ENCODE measurements at places on chromosomes 16 and 17.

DNA sequence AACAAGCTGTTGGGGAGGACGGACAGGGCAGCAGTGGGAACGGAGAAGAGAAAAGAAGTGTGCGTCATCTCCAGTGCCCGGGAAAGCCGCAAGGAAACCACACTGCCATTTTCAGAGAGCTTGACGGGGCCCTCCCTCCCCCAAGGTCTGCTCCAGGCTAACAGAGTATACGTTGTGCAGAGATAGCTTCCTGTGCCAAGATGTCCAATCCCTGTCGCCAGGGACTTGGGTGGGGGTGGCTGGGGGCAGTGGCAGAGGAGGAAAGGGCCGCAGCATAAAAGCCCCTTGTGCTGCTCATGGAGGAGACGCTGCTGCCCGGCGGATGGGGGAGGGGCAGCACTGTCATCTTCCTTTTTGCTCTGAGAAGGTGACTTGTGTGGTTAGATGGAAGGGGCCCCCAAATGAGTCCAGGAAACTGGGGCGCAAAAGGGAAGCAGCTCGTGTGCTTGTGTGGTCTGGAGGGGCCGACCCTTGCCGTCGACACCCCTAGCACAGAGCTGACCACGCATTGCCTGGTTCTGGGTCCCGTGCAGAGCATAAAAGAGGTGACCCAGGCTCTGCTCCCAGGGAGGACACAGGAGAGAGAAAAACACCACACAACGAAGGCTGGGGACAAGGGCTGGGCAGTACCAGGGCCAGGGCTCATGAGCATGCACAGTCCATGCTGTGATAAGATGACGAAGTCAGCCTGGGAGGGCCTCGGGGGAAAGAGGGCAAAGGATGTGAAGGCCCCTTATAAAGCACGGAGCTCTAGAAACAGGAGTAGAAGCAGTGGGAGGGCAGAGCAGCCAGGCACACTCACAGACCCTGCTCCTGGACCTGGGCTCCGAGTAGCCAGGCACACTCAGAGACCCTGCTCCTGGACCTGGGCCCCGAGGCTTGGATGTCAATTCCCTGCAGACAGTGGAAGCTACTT lies 372.7 kb downstream of the SLC39A11 start:
- DNase-seq, result no peak

GRCh38 chr17:27771586-27771985 lies 28.7 kb downstream of the NOS2 start:
- DNase-seq, result no peak

DNA sequence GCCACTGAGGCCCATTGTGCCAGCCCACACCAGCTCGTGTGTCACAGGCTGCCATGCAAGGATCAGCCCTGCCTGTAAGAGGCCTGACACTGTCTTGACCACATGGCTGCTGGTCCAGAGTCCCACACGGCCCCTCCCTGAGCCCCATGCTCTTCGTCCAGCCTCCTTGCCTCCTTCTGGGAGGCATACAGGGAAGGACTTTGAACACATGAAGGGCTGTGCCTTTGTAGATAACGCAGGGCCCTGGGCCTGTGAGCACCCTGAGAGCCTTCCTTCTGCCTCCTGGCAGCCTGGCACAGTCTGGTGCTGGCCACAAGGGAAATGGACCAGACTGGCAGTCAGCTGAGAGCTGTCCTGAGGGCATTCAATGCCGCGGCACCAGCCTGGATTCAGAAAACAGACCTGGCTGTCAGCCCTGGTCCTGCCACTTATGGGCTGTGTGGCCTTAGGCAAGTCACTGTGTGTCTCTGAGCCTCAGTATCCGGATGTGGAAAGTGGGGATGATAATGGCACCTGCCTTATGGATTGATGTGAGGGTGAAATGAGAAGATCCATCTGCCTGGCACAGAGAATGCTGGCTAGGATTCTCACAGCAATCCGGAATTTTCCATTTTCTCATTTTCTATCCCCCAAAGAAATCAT lies 19.2 kb upstream of the SPNS2 start:
- DNase-seq, result no peak

DNA sequence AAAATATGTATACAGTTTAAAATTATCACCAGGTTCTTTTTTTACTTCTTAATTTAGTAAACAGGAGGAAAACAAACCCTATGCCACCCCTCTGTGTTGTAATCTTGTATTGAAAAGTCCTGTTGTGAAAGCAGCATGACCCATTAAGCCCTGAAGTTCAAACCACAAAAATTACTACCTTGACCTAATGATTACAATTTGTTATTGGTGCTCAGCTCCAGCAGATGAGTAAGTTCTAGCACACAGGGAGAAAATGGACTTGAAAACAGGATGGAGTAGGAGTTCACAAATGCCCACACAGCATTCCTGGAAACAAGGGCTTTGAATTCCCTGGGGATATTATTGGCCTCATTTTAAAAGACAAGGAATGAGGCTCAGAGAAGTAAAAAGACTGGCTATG lies 505.8 kb upstream of the ERCC4 start:
- DNase-seq, result no peak

- no peak for DNase-seq
These were observed 16.3 kb upstream of the WFIKKN2 start for GRCh38 chr17:50818921-50819657.

Measured in memory B cell (primary cell).